ENCODE measurements at places on chromosomes 12 and 14.

DNA sequence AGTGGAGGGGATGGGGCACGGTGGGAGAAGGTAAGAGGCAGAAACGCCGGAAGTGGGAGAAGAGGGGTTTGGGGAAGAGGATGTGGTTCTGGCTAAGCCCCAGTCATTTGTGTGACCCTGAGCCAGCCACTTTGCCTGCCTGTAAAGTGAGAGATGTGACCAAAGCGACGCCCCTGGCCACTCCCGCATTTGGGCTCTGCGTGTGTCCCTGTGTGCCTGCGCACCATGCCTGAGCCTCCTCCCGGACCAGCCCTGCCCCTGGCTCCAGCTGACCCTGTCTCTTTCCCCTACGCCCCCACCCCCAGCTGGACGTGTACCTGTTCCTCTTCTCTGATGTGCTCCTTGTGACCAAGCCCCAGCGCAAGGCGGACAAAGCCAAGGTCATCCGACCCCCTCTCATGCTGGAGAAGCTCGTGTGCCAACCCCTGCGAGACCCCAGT, 8.0 kb downstream of the PLEKHG6 start:
- DNase-seq: no peak

GRCh38 chr12:49322367-49322707, 718 bp upstream of the TROAP start:
- no peak for DNase-seq

- no peak for DNase-seq
These were observed 550.8 kb downstream of the MED13L start for GRCh38 chr12:115726691-115727090.

DNA sequence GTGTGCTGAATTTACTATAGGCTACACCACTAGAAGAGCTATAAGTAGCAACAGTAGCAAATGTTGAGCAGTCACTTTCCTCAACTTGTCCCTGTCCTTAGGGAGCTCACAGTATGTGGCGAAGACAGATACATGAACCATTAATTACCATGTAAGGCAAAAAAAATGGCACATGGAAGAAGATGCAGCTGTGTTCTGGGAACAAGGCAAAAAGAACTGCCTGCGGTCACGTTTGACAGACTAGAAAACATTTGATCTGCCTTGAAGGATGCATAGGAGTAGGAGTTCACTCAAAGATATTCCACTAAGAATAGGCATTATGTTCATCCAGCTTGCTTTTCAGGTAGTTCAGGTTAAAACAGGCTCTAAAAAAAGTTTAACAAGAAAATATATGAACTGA, 46.5 kb upstream of the IFNG-AS1 start:
- no peak for DNase-seq

DNA sequence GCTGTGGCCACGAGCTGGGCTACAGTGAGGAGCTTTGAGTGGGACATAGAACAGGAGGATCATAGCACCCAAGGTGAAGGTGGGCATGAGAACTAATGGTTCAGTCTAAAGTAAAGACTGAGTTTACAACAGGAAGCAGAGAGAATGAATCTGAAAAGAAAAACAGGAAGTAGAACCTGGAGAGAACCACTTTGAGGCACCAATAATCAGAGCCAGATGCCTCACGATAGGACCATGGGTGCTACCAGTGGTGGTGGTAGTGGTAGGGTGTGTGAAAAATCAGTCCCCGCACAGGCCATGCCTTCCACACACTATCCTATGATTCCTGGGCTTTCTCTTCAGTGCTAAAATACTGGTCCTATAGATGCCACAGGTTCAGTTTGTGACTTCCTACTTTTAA, 293.6 kb downstream of the AKAP6 start:
- DNase-seq: no peak

- no peak for DNase-seq
These were observed 1.6 kb downstream of the FMNL3 start for GRCh38 chr12:49705479-49706134.

- DNase-seq: no peak
These were observed 927 bp upstream of the LRP6 start for GRCh38 chr12:12267742-12268200.

GRCh38 chr14:59254146-59254910, 65.9 kb downstream of the DAAM1 start:
- DNase-seq: no peak

DNA sequence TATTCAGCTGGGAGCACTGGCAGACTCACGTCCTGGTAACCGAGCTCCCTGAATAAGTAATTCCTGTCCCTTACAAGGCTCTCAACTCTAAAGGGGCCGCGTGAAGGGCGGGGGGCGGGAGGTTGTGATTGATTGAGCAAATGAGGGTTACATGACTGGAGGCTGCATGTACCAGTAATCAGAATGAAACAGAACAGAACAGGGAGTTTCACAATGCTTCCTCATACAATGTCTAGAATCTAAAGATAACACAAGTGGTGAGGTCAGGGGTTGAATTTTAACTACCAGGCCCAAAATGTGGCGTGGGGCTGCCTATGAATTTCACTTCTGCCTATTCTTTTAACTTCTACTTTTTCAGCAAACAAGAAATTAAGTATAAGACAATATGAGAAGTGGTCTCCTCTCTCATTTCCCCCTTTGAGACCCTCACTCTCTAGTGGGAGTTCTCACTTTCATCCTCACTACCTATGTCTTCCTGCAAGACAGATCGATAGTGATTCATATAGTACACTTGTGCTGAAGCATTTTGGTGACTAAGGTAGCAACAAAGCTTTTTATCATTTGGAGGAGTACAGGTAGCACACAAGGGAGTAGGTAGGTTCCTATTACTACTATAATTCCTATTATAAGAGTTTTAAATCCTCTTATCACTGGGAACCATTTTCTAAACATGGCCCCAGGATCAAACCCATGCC, 239.8 kb downstream of the KTN1 start:
- no peak for DNase-seq

DNA sequence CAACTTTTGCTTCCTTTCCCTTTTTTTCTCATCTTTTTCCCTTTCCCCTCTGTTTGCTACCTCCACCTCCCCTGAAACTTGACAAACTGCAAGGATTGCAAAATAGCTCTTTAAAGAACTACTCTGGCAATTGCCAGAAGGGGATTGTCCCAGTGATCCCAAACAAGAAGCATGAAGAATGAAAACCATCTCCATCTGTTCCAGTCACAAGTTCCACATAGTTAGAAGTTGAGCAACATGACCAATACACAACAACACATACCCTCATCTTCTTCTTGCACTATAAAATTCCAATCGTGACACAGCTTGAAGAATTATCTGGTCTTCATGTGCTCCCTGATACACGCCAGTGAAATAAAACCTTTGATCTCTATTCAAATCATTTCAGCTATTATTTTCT, 93.7 kb upstream of the USP15 start:
- no peak for DNase-seq

DNA sequence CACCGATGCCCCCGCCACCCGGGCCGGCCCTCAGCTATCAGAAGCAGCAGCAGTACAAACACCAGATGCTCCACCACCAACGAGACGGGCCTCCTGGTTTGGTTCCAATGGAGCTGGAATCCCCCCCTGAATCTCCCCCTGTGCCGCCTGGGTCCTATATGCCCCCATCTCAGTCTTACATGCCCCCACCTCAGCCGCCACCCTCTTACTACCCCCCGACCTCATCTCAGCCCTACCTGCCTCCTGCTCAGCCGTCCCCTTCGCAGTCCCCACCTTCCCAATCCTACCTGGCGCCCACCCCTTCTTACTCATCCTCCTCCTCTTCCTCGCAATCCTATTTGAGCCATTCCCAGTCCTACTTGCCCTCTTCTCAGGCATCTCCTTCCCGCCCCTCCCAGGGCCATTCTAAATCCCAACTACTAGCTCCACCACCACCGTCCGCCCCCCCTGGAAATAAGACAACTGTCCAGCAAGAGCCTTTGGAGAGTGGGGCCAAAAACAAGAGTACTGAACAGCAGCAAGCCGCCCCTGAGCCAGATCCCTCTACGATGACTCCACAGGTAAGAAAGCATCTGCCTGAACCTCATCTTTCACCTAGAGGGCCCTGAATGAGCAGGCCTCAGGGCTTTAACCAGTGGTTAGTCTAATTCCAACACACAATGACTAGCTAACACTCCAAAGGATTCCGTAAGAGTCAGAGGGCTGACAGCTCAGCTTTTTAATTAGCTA, 851 bp downstream of the YLPM1 start:
- DNase-seq: no peak

DNA sequence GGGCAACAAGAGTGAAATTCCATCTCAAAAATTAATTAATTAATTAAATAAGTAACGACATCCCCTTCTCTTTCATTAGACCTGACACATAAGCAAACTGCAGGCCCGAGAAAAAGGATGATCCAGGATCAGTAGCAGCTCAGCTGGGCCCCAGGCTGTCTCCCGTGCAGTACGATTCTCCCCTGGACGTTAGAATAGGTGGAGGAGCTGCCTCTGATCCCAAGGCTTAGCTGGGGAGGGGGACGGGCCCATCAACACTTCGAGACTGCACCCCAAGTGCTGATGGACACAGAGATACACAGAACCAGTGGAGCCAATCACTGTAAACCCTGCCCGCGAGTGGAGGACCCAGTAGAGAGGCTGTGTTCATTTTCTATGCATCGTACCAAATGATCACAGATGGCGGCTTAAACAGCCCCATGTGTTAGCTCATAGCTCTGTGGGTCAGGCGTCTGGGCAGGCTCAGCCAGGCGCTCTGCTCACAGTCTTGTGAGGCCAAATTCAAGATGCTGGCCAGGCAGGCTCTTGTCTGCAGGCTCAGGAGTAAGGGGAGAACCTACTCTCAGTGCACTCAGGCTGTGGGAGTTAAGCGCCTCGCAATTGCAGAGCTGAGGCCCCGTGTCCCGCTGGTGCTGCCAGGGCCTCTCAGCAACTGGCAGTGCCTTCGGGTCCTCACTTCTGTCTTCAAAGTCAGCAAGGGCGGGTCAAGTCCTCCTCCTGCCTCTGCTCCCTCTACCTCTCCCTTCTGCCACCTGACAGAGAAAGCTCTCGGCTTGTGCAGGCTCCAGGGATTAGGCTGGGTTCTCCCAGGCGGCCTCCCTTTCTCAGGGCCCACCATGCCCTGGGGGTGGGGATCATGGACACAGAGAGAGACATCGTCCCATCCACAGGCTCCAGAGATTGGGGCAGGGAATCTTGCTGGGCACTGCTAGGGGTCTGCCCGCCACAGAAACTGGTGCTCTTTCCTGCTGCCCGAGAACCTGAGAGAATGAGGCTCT, 26.4 kb downstream of the RIMBP2 start:
- DNase-seq: no peak

DNA sequence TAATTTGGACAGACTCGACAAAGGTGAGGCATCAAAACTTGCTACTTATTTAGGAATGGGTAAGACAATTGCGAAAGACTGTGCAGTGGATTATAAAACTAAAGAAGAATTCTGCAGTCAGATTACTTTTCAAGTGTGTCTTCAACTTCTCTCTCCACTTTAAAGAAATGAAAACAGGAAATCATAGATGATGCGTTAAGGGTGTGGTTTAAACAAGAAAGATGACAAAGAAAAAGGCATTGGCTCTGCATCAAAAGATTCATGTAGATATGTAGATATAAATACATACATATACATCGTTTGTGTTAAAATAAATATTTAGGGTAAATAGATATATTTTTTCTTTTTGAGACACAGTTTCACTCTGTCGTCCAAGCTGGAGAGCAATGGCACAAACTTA, 74.6 kb upstream of the PARP11 start:
- DNase-seq: no peak

DNA sequence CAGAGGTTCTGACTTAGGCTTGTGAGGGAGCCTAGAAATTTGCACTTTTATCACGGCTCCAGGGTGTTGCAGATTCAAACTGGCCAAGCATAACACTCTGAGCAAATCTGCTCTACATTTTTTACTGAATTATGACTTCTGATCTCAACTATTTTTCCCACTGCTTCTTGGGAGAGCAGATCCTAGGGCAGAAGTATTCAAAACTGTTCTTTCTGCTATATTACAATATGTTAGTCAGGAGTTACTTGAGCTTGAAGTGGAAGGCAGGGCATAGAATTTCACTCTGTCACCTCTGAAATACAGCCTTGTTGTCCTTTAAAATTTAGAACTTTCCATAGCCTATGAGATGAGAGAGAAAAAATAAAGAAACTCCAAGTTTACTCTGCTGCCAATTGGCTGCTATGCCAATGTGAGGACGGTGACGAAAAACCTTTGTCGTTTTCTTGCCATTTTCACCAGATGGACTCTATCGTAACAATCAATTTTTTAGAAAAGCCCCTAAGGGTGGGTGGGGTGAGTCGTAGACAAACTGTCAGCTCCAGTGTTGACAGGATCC, 16.4 kb upstream of the KERA start:
- DNase-seq: no peak

- DNase-seq: no peak
These were observed 83.8 kb upstream of the RFLNA start for GRCh38 chr12:124210991-124211577.

GRCh38 chr14:94139421-94139820, 10.0 kb upstream of the IFI27L2 start:
- DNase-seq: no peak

DNA sequence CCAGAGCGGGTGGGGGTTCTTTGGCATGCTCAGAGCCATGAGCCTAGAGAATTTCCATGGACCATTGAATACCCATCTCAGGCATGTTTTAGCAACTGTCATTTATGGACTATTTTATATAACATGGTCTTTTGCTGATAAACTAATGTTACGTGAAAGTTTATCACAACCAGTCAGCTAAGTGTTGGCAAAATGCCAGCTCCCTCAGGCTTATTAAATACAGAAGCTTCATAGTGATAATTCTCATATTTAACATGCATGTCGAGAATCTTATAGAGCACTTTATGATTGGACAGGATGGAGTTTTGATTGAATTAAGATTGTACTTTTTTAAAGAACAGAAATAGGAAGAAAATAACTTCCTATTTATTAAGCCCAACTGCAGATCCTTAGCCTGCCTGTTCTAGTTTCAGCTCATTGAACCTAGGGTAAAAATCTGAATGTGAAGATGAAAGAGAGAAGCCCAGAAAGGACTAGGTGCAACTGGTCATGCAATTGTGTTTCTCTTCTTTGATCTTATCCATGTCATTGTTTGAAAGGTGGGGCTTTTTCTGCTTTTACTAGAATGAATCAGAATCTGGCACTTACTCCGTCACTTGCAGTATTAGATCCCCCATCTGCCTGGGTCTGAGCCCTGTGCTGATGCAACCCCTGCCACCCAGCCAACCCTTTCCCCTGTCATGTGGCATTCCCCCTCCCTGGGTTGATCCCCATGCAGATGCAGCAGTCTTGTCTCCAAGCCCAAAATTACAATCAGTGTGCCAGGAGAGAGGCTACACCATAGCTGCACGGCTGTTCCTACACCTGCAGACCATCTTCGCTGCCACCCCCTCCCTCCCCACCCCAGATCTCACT, 134.6 kb upstream of the EVL start:
- DNase-seq: no peak

GRCh38 chr14:86035882-86036281, 505.9 kb downstream of the FLRT2 start:
- DNase-seq: no peak

GRCh38 chr14:76015191-76015590, 29.6 kb downstream of the IFT43 start:
- no peak for DNase-seq

- DNase-seq: no peak
These were observed 2.8 kb downstream of the OLR1 start for GRCh38 chr12:10169104-10169503.

DNA sequence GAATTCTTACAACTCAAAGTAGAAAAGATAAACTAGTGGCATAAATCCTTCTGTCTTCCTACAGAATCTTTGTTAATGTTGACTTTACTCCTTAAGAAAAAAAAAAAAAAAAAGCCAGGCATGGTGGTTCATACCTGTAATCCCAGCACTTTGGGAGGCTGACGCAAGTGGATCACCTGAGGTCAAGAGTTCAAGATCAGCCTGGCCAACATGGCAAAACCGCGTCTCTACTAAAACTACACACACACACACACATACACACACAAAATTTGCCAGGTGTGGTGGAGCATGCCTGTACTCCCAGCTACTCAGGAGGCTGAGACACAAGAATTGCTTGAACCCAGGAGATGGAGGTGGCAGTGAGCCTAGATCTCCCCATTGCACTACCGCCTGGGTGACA, 17.7 kb upstream of the SPTSSA start:
- DNase-seq: no peak
